ENCODE measurements at places on chromosomes 4 and X.

- H3K4me3 ChIP-seq, result peak within 1 kb of the TSS; percentile 86
- no peaks in the 10 kb centered on the region for H3K36me3 ChIP-seq
- H3K4me1 ChIP-seq, result peaks cover 26% of the 10 kb centered on the region
- peak; percentile 64 for DNase-seq
- peak within 1 kb of the TSS; percentile 76 for H3K27ac ChIP-seq
These were observed at the start of gene INPP4B for GRCh38 chr4:142846108-142846728. Gene INPP4B, minus strand, starts transcription at chr4:142846301.

GRCh38 chr4:81120055-81120454 is 89.5 kb downstream of the BMP3 start:
- H3K27ac ChIP-seq, result no peak overlapping the region
- no peaks in the 10 kb centered on the region for H3K27me3 ChIP-seq
- H3K4me3 ChIP-seq, result no peak overlapping the region
- DNase-seq, result no peak

DNA sequence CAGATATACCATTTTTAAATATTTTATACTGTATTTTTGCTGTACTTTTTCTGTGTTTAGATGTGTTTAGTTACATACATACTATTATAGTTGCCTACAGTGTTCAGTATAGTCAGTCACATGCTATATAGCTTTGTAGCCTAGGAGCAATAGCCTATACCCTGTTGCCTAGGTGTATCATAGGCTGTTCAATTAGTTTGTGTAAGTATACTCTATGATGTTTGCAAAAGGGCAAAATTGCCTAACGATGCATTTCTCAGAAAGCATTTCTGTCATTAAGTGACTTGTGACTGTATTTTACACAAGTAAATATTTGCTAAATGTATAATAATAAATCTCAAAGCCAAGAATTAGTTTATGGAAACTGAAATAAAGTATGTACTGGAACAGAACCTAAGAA is 9.5 kb downstream of the ETFDH start:
- no peak for DNase-seq
- no peaks in the 10 kb centered on the region for H3K27me3 ChIP-seq

DNA sequence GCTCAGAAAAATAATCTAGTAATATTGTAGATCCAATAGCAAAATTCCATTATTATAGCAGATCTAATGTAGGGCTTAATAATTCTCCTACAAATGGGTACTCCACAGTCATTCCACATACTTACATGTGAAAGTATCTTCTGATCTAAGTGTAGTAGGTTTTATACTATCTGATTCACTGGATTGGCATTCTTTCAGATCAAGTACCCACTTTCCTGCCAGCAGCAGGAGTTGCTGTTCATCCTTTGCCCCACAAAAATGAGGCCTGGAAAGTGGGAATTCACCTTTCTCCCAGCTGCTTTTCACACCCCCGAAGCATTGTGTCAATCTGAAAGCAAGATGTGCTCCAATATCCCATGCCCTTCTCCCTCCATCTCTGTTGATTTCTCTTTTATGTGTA is 77.1 kb upstream of the RXFP1 start:
- no peak overlapping the region for H3K27ac ChIP-seq
- no peaks in the 10 kb centered on the region for H3K36me3 ChIP-seq
- H3K4me1 ChIP-seq, result no peaks in the 10 kb centered on the region
- H3K4me3 ChIP-seq, result no peak overlapping the region
- H3K27me3 ChIP-seq, result no peaks in the 10 kb centered on the region

GRCh38 chrX:108292053-108292452 is 146.2 kb downstream of the COL4A6 start:
- no peak overlapping the region for H3K4me3 ChIP-seq
- no peak for DNase-seq
- H3K4me1 ChIP-seq, result no peaks in the 10 kb centered on the region
- H3K36me3 ChIP-seq, result no peaks in the 10 kb centered on the region
- H3K27ac ChIP-seq, result no peak overlapping the region

DNA sequence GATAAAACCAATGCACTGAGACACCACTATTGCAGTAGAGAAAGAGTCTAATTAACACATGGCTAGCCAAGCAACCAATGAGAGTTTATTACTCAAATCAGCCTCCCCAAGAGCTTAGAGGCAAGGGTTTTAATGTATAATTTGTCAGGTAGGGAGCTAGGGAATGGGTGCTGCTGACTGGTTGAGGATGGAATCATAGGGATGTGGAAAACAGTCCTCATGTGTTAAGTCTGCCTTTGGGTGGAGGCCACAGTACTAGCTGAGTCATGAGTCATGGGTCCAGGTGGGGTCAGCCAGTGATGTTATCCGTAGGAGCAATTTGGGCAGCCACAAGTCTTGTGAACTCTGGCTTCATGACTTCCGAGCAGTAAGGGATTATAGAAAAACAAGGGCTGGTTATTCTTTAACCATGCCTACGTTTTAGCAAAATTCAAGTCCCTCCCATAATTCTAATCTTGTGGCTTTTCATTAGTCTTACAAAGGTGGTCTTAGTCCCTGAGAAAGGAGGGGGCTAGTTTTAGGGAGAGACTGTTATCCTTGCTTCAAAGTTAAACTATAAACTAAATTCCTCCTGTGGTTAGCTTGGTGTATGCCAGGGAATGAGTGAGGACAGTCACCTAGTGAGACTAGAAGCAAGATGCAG is 25.1 kb upstream of the PLAC8 start:
- DNase-seq, result no peak
- H3K36me3 ChIP-seq, result peaks cover 30% of the 10 kb centered on the region
- peaks cover 17% of the 10 kb centered on the region for H3K4me1 ChIP-seq
- H3K27ac ChIP-seq, result no peak overlapping the region

GRCh38 chr4:6526671-6527091 is 48.3 kb upstream of the MAN2B2 start:
- no peaks in the 10 kb centered on the region for H3K36me3 ChIP-seq
- H3K4me1 ChIP-seq, result no peaks in the 10 kb centered on the region
- no peak overlapping the region for H3K4me3 ChIP-seq
- DNase-seq, result no peak

DNA sequence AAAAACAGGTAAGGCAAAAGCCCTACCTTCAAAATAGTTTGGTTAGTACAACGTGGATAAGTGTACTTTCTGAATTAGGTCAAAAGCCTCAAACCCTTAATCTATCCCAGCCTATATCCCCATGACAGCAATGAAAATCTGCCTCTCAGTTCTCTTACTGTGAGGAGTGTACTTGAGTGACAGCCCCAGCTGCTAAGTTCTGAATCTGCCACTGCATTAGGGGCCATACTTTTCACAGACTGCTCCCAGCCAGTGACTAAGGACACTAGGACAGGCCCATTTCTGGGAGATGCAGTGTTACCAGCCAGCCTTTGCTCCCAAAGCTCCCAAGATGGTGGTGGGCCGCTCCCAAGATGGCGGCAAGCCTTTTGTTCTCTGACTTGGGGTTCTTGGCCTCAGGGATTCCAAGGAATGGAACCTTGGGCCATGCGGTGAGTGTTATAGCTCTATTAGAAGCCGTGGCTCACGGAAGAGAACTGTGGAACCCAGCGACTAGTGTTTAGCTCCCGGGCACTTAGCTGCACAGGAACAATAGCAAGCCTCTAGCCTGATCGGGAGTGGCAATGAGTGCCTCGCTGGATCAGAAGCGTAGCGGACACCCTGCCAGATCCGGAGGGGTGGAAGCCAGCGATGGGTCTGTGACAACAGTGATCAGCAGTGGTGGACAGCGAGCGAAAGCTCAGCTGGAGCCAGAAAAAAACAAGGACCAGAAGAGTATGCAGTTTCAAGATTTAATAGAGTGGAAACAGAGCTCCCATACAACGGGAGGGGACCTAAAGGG is 175.6 kb upstream of the NRK start:
- H3K27ac ChIP-seq, result no peak overlapping the region
- no peaks in the 10 kb centered on the region for H3K27me3 ChIP-seq
- H3K36me3 ChIP-seq, result no peaks in the 10 kb centered on the region
- no peak for DNase-seq
- H3K4me1 ChIP-seq, result no peaks in the 10 kb centered on the region

DNA sequence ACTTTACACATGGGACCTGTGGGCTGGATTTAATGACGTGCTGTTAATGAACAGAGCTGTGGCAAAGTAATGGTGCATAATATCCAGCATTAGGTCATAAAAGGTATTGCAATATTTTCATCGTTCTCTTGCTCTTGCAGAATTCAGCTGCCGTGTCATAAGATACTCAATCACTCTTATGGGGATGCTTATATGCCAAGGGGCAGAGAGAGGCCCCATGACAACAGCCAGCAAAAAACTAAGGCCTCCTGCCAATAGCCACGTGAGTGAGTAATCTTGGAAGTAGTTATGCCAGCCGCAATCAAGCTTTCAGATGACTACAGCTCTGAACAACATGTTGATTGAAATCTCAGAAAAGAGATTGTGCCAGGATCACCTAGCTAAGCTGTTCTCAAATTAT is 616.9 kb downstream of the FSTL5 start:
- H3K36me3 ChIP-seq, result no peaks in the 10 kb centered on the region
- no peaks in the 10 kb centered on the region for H3K27me3 ChIP-seq
- no peak for DNase-seq
- no peak overlapping the region for H3K27ac ChIP-seq

DNA sequence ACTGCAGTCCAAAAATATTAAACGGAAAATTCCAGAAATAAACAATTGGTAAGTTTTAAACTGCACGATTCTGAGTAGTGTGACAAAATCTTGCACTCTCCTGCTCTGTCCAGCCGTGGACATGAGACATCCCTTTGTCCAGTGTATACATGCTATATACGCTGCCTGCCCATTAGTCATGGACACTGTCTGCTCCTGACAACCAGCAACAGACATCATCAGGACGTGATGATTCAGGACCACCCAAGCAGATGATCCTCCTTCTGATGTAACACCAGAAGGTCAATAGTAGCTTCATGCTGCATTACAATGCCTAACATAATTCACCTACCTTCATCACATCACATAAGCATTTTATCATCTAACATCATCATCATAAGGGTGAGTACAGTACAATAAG is 36.3 kb downstream of the ATRX start:
- no peaks in the 10 kb centered on the region for H3K27me3 ChIP-seq
- H3K4me1 ChIP-seq, result peaks cover 4% of the 10 kb centered on the region
- no peak for DNase-seq
- H3K36me3 ChIP-seq, result peaks cover 21% of the 10 kb centered on the region
- H3K27ac ChIP-seq, result no peak overlapping the region

- H3K27ac ChIP-seq, result no peak overlapping the region
- H3K36me3 ChIP-seq, result no peaks in the 10 kb centered on the region
- H3K4me3 ChIP-seq, result no peak overlapping the region
These were observed 25.0 kb upstream of the PDLIM5 start for GRCh38 chr4:94426783-94427182.

DNA sequence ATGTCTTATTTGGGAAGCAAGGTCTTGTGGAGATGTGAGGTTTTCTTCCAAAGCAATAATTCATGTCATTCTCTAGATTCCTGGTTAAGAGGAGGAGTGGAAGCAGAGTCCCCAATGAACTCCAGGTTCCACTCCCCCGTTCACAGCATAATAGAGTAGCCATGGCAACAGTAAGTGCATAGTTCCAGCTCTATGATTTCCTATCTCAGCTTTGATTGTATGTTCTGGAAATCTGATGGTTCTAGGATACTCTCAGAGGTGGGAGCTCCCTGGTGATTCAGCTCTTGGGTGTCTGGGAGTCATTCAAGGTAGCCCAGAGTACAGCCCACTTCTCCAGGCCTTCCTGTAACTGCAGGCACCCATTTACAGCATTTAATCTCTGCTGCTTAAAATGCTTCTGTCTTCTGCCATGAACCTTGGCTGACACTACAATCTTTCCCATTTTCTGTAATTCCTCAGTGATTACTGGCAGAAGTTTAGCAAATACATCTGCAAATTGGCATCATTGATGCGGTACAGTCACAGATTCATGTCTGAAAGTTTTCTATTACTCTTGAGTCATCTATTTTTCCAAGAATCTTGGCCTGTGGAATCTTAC is 242.0 kb downstream of the MAPK10 start:
- H3K27me3 ChIP-seq, result no peaks in the 10 kb centered on the region
- H3K27ac ChIP-seq, result no peak overlapping the region
- no peak overlapping the region for H3K4me3 ChIP-seq
- no peak for DNase-seq
- H3K36me3 ChIP-seq, result no peaks in the 10 kb centered on the region
- no peaks in the 10 kb centered on the region for H3K4me1 ChIP-seq

GRCh38 chr4:89496851-89497250 is 189.3 kb upstream of the GPRIN3 start:
- DNase-seq, result no peak
- no peaks in the 10 kb centered on the region for H3K36me3 ChIP-seq
- peaks cover 20% of the 10 kb centered on the region for H3K27me3 ChIP-seq
- no peak overlapping the region for H3K4me3 ChIP-seq
- H3K4me1 ChIP-seq, result no peaks in the 10 kb centered on the region
- no peak overlapping the region for H3K27ac ChIP-seq

DNA sequence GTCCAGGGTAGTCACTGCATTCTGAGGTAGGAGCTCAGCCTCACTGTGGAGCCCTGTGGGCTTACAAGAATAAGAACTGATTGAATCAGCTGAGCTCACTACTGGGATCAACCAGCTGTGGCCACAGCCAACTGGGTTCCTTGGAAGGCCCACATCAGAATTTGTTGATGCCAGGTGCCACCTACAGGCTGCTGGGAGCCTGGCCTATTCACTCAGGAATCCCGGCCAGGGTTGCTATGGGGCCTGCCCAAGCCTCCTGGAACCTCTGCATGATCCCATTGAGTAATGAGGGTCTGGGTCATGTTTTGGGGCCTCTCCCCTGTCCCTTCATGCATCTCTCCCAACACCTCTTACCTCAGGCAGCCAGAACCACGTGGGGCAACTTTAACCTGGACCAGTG is 53.9 kb upstream of the KIAA1210 start:
- H3K4me1 ChIP-seq, result no peaks in the 10 kb centered on the region
- no peak overlapping the region for H3K4me3 ChIP-seq
- no peaks in the 10 kb centered on the region for H3K27me3 ChIP-seq
- no peaks in the 10 kb centered on the region for H3K36me3 ChIP-seq
- no peak for DNase-seq
- H3K27ac ChIP-seq, result no peak overlapping the region

DNA sequence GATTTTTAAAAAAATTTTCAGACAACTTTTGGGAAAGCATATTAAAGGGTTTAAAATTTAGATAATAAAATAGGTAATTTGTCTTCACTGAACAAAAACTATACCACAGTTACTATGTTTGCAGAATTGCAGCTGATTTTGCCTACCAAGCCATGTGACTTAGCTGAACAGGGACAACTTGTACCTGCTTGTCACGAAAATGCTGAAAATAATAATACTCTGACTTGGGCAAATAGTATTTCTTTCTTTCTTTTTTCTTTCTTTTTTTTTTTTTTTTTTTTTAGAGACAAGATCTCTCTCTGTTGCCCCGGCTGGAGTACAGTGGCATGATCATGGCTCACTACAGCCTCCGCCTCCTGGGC is 225.2 kb upstream of the PPP1R2C start:
- no peaks in the 10 kb centered on the region for H3K4me1 ChIP-seq
- H3K27ac ChIP-seq, result no peak overlapping the region
- no peaks in the 10 kb centered on the region for H3K36me3 ChIP-seq
- DNase-seq, result no peak

GRCh38 chr4:113248320-113248719 is 198.9 kb downstream of the ANK2 start:
- H3K27me3 ChIP-seq, result no peaks in the 10 kb centered on the region
- H3K4me1 ChIP-seq, result no peaks in the 10 kb centered on the region
- H3K36me3 ChIP-seq, result no peaks in the 10 kb centered on the region
- H3K27ac ChIP-seq, result no peak overlapping the region

- H3K4me1 ChIP-seq, result no peaks in the 10 kb centered on the region
- no peaks in the 10 kb centered on the region for H3K36me3 ChIP-seq
- no peak for DNase-seq
- no peak overlapping the region for H3K4me3 ChIP-seq
These were observed 11.1 kb downstream of the ITIH6 start for GRCh38 chrX:54786967-54787366.
